CD4-positive, alpha-beta T cell treated with Interleukin-17A for 1 hour (primary cell): ENCODE measurements at places on chromosomes 5 and 9.

DNA sequence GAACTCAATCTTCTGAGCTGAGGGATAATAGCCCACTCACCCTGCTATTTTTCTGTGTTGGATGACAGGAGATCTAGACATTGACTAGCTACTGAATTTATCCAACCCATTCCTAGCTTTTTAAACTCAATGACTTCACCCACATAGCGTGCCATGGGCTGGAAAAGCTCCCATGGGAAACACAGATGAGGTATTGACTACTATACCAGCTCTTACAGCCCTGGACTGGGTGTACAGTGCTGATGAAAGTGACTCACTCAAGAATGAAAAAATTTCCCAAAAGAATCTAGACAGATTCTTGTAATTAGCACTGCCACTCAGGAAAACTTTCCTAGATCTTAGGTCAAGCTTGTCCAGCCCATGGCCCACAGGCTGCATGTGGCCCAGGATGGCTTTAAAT, 72.7 kb upstream of the NREP start:
- no peak for DNase-seq

DNA sequence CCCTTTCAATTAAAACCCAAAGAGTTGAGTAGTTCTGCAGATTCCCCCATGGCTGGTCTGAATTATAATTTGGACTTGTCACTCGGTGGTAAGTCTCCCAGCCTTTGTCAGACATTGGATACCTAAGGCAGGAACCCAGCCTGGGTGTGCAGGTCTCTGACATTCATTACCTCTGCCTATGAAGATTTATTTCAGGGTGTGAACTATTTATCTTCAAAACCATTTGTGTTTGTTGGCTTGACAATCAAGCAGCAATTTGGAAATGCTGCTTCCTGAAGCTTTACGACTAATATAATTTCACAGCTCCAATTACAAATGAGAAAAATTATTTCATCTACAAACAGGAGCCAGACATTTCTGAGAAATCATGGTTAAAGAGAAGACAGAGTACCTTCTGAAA, 160.5 kb downstream of the DOCK2 start:
- DNase-seq, result no peak

- DNase-seq, result no peak
These were observed 1.8 kb upstream of the LNPEP start for GRCh38 chr5:96933764-96934707.

DNA sequence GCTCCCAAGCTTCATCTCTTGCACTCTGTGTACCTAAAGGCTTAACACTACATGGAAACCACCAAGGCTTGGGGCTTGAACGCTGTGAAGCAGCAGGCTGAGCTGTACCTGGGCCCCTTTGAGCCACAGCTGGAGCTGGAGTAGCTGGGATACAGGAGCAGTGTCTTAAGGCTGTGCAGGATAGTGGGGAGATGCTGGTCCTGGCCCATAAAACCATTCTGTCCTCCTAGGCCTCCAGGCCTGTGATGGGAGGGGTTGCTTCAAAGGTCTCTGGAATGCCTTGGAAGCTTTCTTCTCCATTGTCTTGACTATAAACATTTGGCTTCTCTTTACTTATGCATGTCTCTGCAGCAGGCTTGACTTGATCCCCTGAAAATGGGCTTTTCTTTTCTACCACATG, 42.3 kb upstream of the DAPK1 start:
- no peak for DNase-seq

DNA sequence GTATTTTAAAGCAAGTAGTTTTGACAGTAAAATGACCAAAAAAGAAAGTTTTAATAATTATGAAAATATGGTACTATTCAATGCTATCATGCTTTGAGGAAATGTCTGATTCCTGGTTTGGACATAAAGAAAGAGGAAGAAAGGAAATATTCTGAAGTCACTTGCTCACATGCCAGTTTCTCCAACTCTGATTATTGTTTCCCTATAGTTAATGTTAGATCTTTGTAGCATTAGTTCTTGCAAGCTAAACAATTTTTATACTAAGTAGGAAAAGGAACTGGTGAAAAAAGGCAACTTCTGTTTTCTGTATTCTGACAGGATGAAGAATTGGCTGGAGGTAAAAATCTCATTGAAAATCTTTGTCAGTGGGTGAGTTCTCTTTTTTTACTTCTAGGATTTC, 119.5 kb downstream of the YTHDC2 start:
- no peak for DNase-seq

DNA sequence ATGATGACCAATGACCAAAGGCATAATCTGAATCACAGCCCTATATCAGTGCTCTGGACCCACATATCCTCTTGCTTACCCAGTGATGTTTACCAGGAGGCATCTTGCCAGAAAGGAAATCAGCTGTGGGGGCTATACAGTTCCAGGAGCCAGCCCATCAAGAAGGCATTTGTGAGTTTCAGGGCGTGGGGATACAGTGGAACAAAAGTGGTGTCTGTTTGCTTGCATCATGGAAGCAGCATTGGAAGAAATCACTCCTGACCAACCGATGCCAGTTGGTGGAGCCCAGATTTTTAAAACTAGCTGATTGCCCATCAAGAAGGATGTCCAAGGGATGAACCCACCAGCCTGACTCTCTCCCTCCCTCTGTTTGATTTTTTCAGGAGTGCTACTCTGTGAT, 106.5 kb upstream of the EGFLAM start:
- no peak for DNase-seq
